Lung microvascular endothelial cell (primary cell): ENCODE measurements at places on chromosomes 3 and 15.
A peak's percentile ranks its signal among the peaks of the same experiment; 100 is the strongest.

DNA sequence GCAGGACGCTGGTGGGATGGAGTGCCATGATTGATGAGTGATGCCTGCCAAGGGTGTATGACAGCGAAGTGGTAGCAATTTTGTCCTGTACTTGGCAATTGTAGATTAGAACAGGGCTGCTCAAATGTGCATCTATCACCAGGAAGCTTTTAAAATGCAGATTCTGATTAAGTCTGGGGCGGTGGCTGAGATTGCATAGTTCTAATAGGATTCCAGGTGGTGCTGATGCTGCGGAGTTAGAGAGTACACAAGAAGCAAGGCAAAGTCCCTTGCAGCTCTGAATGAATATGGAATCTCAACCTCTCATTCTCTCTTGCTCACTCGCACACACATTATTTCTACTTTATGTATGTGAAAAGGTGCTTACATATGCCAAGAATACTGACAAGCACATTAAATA, 670.4 kb downstream of the FHIT start:
- no peak for DNase-seq

- DNase-seq, result no peak
Observed at GRCh38 chr15:82870727-82871320, 61.4 kb downstream of the WHAMM start.

DNA sequence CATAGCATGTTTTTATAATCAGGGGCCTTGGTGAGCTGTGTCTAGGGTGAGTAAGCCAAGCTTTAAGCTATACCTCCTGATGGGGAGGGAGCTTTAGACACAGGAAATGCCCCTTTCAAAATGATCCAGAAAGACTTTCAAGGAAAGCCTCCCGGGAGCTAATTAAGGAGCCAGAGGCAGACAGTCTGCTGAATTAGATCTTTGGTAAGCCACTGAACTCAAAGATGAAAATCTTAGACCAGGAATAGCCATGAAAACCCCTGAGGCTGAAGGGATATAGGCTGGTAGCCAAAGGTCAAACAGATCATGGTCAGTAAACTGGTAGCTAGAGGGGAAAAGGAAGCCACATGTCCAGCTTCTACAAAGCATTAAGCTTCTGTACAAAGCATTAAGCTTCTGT, 42.7 kb upstream of the GAP43 start:
- no peak for DNase-seq

DNA sequence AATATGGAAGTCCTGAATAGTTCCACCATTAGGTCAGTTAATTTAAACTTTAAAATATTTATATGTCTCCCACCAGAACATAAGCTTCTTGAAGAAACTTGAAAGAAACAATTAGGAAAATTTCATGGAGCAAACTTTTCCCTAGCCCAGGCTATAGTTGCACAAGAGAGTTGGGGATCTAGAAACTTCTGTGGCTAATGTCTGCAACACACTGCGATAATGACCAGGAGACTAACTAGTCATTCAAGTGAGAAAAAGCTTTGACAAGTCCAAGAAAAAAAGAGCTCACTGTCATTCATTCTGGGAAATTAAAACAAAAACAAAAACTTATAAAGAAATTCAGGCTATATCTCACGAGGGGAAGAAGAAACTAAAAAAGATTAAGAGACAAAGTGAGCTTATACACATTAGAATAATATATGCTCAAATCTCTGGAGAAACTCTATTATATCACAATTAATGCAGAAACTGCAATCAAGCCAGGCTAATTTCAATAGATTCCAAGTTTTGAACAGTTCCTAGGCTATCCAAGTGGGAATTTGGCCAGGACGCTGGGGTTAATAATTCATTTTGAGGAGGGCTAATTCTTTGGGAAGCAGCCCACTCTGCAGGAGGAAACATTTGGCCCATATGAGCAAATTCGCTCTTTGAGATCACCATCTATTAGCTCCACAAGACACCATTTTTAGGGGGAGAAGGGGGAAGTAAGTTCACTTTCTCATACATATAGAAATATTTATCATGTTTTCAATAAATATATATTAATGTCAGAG, 134.6 kb downstream of the MEIS2 start:
- DNase-seq, result no peak

- DNase-seq, result no peak
Observed at GRCh38 chr3:108065096-108065495, 25.7 kb downstream of the CD47 start.

GRCh38 chr3:12371525-12372140, 82.8 kb downstream of the PPARG start:
- peak; percentile 45 for DNase-seq

GRCh38 chr3:81837071-81837593, 75.7 kb upstream of the GBE1 start:
- no peak for DNase-seq

- DNase-seq, result no peak
Observed at GRCh38 chr3:117047951-117048705, 338.5 kb downstream of the TUSC7 start.

DNA sequence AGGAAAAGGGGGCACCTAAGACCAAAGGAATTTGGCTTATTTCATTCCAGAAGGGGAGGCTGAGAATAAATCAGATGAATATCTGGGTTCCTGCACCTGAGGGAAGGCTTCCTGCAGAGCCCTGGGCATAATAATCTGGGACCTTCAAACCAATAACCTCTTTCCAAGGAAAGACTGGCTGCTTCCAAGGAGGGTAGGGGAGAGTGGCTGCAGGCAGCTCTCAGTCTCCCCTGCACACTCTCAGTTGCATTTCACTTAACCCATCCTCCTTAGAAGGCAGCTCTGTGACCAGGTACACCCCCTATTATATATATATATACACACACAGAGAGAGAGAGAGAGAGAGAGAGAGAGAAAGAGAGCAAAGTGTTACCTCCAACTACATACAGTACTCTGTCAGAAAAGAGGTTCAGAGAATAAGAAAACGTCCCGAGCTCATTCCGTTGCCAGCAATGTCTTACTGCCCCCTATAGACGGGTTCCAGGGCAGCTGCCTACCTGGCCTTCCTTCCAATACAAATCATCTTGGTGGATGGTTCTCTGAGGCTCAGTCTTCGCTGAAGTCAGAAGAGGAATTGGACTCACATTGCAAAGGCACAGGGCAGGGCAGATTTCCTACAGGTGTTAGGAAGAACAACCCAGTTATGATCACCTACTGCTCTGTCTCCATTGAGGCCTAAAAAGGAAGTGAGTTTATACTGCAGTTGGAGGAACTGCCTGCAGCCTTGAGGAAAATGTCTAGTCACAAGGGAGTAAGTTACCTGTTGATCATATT, 26.1 kb downstream of the CAPN3 start:
- DNase-seq, result peak; percentile 64

DNA sequence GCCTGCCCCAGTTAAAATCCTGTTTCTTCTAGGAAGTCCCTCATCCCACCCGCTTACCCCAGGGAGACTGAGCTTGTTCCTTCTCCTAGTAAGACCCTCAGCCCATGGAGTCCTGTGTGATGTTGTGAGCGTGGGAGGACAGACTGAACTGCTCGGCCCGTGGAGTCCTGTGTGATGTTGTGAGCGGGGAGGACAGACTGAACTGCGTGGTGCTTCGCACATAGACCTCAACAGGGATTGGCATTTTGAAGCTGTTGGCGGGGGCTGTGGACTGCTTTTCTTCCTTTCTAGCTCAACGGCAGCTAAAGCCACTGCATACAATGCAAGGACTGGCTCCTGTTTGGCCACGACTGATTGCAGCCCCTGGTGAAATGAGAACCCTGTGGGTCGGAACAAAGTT, 1.6 kb upstream of the SPTBN5 start:
- no peak for DNase-seq

DNA sequence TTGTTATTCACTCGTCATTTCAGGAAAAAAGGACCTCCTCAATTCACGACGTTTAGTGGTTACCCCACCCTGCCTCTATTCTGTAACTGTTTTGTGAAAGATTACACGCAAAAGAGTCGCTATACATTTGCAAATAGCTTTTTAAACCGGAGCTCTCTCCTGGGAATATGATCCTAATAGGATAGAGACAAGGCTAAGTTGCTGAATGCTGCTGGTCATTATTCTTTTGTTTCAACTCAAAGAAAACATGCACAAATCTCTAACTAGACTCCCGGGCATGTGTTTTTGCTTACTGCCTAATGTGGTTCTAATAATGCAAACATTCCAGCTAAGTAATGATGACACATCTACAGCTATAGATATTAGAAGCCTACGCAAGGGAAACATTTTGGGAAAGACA, 214.6 kb upstream of the MDFIC2 start:
- no peak for DNase-seq

DNA sequence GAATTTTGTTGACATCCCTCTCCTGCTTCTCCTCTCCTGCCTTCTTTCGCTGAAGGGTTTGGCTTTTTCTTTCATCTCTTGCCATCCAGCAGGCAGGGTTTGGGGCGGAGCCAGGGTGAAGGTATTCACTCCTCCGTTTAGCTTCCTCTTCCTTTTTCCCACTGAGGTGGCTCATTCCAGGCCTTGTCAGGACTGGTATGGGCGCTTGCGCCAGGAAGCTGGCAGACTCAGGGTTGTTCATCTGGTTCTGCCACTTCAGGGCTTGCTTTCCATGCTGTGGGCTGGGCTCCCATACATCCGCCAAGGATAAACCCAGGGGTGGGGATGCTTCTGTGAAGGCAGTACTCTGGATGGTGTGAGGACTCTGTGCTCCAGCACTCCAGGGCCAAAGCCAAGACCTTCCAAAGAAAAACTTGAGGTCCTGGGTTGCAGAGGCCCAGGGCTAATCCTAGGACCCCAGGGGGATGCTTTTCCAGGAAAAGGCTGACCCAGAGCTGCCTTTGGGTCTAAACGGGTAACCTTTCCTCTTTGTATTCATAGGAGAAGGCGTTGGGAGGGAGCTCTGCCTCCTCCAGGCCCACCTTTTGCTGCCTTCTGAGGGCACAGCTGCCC, 7.7 kb upstream of the AMOTL2 start:
- DNase-seq, result no peak

DNA sequence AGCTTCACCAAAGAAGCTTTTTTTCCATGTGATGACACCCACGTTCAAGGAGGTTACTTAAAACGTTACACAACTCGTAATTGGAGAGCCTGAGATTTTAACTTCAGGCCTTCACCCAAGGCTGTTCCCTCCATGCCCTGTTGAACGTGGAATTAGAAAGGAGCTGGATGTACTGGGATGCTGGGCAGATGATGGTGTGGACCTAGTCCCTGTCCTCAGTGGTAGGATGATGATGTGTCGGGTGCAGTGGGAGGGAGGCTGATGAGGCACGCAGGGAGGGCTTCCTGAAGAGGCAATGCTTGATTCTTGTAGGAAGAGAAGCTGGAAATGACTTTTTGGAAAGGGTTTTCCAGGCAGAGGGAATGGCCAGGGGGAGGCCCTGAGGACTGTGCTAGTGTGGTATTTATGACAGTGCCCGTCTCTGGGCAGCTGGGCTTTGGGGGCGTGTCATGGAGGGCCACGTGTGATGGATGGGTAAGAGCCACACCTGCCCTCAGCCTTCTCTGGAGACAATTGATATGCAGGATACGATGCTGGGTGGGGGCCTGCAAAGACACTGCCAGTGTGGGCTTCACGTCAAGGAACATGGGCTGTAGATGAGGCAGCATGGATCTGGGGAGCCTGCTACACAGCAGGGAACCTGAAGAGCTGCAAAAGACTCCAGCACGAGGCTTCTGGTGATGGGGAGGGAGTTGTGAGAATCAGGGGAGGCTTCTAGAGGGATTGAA, 15.3 kb downstream of the SYNM start:
- DNase-seq, result no peak

GRCh38 chr15:37094333-37094914, 5.9 kb downstream of the MEIS2 start:
- peak; percentile 52 for DNase-seq

- no peak for DNase-seq
Observed at GRCh38 chr3:79203144-79203519, 564.7 kb downstream of the ROBO1 start.

- peak; percentile 73 for DNase-seq
Observed at GRCh38 chr3:161163297-161163696, 57.8 kb upstream of the NMD3 start.

- DNase-seq, result no peak
Observed at GRCh38 chr15:72492733-72493132, 18.6 kb downstream of the ARIH1 start.

DNA sequence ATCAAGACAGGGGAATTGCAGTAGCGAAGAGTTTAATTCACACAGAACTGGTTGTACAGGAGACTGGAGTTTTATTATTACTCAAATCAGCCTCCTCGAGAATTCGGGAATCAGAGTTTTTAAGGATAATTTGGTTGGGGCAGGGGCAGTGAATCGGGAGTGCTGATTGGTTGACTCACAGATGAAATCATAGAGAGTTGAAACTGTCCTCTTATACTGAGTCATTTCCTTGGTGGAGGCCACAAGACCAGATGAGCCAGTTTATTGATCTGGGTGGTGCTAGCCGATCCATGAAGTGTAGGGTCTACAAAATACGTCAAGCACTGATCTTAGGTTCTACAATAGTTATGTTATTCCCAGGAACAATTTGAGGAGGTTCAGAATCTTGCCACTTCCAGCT, 5.3 kb upstream of the ZNF770 start:
- DNase-seq, result no peak

GRCh38 chr3:11565072-11565471, 78.6 kb downstream of the VGLL4 start:
- DNase-seq, result no peak

- DNase-seq, result no peak
Observed at GRCh38 chr15:39304201-39304841, 276.6 kb upstream of the THBS1 start.

- DNase-seq, result no peak
Observed at GRCh38 chr3:20101041-20101440, 60.8 kb downstream of the KAT2B start.

- no peak for DNase-seq
Observed at GRCh38 chr3:57006179-57006657, 54.2 kb upstream of the SPATA12 start.

DNA sequence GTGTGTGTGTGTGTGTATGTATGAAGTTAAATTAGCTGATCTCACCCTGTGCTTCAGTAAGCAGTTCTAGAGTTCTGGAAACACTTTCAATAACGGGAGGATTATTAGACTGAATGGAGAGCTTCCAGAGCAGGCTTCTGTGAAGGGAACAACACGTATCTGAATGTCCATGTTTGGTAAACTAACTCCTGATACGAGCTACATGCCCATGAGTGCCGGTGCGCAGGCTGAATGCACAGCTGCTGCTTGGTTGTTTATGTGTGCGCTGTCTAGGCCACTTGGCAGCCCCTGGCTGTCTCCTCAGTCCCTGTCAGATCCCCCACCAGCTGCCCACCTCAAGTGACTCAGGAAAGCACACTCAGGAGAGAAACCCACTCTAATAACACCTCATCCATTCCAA, 137.0 kb downstream of the EPHB1 start:
- no peak for DNase-seq

DNA sequence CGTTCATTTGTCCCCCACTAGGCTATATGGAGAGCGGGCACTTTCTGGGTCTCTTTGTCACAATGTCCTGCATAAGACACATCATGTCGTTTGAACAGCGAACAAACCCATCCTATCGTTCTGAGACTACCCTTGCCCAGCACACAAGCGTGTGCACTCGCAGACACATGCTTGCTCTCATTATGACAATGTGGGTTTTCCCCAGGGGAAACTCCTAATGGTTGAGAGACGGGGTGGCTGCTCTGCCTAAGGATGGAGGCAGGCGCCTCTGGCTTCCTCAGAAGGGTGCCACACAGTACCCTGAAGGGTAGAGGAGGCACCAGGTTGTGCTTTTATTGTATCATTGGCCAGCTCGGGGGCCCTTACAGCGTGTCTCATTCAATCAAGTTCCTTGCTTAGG, 51.0 kb upstream of the MYZAP start:
- DNase-seq, result no peak
